ENCODE measurements at places on chromosomes 11 and 22. TPM values are rescaled to one million over a fixed set of nuclear protein-coding genes. Genes with fewer than 3 reads are reported as not detected.

Gene CXCR5
- not detected for total RNA-seq

Gene OR52N4
- not detected for total RNA-seq

Gene SRRD
- total RNA-seq, result 11.2 TPM

Gene DMC1
- 3.3 TPM for total RNA-seq

Gene ASPHD2
- 6.2 TPM for total RNA-seq

Gene SERHL2
- total RNA-seq, result 2.9 TPM

Gene C11orf65
- 1.1 TPM for total RNA-seq

Gene TEX12
- total RNA-seq, result 0.59 TPM

Gene CNTN5
- total RNA-seq, result not detected

Gene HINFP
- 20.6 TPM for total RNA-seq

Gene CDC45
- 0.72 TPM for total RNA-seq

Gene OR5B21
- total RNA-seq, result not detected

Gene TECTA
- total RNA-seq, result 0.72 TPM

Gene TMEM86A
- 4.1 TPM for total RNA-seq

Gene KRTAP5-1
- total RNA-seq, result not detected

Gene CYP2D6
- total RNA-seq, result 0.36 TPM

Gene PDE2A
- 0.36 TPM for total RNA-seq

Gene SCO2
- total RNA-seq, result 5.1 TPM

Gene POLDIP3
- total RNA-seq, result 21.2 TPM

Gene MAPK8IP2
- 0.36 TPM for total RNA-seq

Gene OR52I1
- not detected for total RNA-seq

Gene POLD4
- 59.4 TPM for total RNA-seq

Gene PGR
- total RNA-seq, result 0.29 TPM

Gene IFT27
- 22.1 TPM for total RNA-seq

Gene KCTD14
- 0.29 TPM for total RNA-seq

Gene GCAT
- total RNA-seq, result 26.8 TPM

Gene RELT
- total RNA-seq, result 2.9 TPM

Gene GP1BB
- total RNA-seq, result 1.8 TPM

Gene GLYAT
- total RNA-seq, result not detected

Gene KCNK4
- total RNA-seq, result 0.29 TPM

Gene CDHR5
- total RNA-seq, result not detected

Gene APOA4
- total RNA-seq, result not detected

Gene CENATAC
- 37.7 TPM for total RNA-seq

Gene TREH
- total RNA-seq, result not detected

Gene FDX1
- total RNA-seq, result 9.7 TPM

Gene CELSR1
- total RNA-seq, result 2.7 TPM

Gene TSPAN18
- total RNA-seq, result 5.8 TPM

Gene DERL3
- total RNA-seq, result 0.36 TPM

Gene OR6T1
- not detected for total RNA-seq

Gene OR2AG1
- not detected for total RNA-seq

Gene ZNF70
- total RNA-seq, result 6.5 TPM

Gene SRPRA
- 99.5 TPM for total RNA-seq
